NCI-H1105 treated with DMSO at 0.1 percent for 48 hours (cell line): ENCODE measurements at places on chromosomes 12 and 14.

GRCh38 chr14:27386391-27386790 is 788.6 kb upstream of the NOVA1 start:
- DNase-seq, result no peak

GRCh38 chr14:60720962-60721325 is 3.2 kb downstream of the SIX4 start:
- no peak for DNase-seq

DNA sequence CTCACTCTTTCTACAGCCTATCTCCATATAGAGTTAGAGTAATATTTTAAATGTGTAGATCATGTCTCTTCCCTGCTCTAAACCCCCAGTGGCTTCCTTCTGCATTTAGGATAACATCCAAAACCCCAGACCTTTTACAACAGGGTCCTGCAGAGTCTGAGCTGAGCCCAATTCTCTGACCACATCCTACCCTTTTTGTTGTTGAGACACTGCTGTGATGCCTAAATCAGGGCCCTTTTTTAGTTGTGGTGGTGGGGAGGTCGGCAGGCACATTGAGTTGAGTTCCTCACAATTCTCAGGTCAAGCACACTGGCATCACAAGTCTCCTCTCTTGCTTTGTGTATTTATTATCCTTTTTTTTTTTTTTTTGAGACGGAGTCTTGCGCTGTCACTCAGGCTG is 1.8 kb upstream of the DDX47 start:
- DNase-seq, result no peak

- DNase-seq, result no peak
Observed at GRCh38 chr12:85733984-85734383, 102.2 kb downstream of the RASSF9 start.

DNA sequence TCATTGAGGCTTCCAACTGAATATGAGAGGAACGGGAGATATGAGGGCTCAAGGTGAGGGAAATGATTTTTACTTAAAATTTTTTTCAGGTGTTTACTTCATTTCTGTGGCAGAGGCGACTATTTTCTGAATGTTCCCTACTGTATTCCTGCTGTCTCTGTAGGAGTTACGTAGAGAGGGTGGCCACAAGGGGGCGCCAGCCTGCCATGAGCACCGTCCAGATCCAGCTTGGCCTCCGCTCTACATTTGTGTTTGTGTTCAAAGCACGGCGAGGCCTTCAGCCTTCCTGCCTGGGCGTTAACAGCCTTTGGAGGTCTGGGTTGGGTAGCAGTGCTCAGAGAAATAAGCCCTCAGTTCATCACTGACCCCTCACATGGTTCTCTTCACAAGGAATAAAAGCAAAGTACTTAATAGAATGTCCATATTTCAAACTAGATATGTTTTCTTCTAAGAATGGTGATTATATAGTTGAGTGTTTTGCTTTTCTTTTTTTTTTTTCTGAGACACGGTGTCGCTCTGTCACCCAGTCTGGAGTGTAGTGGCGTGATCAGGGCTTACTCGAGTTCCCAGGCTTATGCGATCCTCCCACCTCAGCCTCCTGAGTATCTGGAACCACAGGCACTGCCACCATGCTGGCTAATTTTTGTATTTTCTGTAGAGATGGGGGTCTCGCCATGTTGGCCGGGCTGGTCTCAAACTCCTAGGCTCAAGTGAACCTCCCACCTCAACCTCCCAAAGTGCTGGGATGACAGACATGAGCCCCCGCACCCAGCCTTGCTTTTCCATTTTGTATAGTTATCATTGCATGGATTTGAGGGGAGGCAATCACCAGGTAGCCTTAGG is 22.3 kb downstream of the CKB start:
- DNase-seq, result peak; percentile 83

DNA sequence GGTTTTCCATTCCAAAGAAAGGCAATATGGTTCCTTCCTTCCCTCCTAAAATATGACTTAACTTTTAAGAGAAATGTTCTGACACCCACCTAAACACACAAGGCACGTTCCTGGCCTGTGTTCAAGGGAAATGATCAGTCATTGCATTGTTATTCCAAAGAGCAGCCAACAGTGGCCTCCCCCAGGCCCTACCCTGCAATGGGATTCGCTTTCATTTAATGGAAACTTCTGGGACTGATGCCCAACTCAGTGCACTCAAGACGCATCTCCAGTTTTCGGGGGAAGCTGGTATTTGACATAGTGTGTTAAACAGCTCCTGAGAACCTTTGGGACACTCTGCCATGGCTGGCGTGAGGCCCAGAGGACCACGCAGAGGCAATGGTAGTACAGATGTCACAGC is 65.9 kb downstream of the DDX51 start:
- DNase-seq, result no peak

- no peak for DNase-seq
Observed at GRCh38 chr12:105449431-105449830, 118.9 kb downstream of the C12orf75 start.

DNA sequence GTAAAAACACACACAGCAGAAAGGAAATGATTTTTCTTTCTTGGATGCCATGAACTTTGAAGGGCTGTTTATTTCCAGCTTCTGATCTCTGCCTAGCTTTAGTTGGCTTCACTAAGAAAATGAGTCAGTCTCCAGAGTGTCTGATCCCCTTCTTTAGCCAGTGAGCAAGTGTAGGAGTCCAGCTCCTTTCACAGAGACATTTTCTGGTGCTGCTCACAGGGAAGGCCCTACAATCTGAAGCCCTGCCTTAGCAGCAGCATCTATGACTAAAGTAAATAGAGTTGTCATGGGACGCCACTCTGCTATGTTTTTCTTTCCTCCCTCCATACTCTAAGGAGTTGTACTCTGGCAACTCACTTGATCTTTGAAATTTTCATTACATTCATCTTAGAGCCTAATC is 103.5 kb downstream of the RPAP3 start:
- DNase-seq, result no peak

- DNase-seq, result no peak
Observed at GRCh38 chr12:18468246-18469075, 207.1 kb downstream of the PIK3C2G start.

DNA sequence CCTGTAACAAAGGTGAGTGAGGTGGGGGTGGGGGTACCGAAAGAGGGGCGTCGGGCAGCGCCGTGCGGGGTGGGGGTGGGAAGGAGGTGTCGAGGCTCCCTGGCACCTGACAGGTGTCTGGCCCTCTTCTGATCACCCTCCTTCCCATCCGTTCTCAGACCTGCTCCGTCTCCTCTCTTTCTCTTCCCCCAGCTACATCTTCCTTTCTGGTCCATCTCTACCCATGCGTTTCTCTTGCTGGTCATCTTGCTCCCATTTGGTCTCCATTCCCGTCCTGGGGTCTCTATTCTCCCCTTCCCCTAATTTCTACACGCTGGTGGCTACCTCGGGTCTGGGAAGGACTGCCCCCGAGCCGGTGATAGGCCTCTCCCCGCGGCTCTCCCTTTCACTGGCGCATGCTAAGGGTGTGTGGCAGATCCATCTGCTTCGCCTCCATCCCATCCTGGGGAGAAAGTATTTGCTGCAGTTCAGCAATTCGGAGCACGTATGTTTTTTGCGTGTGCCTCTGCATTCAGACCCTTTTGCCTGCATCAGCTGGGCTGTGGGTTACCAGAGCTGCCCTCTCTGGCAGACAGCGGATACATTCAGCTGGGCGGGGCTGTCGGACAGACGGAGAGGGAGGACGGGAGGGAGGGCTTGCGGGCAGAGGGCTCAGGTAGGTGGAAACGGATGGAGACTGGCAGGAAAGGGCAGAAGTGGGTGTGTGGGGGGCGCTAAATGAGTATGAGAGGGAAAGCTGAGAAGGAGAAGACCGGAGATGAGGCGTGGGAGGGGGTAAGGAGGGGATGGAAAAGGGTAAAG is 730 bp downstream of the CLSTN3 start:
- peak; percentile 66 for DNase-seq

DNA sequence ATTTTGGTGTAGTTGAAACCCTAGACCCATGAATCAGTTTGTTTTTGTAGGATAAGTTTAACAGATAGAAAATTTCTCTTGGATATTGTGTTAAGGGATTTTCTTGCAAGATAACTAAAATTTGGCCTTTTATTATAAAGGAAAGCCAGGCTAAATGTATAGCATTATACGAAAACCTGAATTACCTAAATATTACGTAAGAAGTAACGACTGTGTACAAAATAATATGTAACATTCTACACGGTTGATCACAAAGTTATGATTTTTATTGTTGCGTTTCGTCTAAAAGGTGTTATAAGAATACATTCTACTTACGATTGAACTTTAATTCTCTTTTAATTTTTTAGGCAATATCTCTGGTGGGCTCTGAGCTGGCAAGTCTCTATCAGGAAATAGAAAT is 63.9 kb downstream of the KNTC1 start:
- no peak for DNase-seq

DNA sequence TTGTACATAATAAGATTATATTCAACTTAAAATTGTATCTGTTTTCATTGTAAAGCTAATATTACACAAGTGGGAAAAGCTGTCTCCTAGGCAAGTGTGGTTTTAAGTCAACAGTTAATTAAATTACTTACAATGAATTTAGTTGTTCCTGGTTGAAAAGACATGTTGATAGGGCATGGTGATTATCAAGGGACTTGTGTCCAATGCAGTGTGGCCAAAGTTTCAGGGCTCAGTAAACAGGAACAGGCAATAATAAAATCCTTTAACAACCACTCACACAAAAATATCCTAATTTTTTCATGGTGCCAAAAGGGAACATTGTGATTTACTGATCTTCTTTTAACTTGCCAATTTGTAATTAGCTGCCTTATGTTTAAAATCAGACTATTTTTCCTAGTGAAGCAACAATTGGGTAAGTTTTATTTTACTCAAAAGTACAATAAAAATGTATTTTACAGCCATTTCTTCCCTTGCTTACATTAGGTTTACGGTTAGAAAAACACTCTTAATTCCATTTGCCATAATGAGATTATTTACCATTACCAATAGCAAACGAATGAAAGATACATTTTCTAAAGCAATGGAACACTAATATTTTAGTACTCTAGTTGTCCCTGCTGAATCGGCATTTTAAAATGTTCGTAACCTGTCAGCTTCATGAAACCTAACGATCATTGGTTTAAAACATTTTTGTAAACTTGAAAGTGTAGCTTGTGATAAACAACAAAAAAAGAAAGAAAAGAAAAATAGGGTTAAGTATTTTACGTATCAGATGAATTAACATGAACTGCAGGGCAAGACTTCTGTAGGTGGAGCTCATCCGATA is 1.8 kb upstream of the WNK1 start:
- DNase-seq, result peak; percentile 23

- DNase-seq, result no peak
Observed at GRCh38 chr12:11656550-11656949, 7.1 kb downstream of the ETV6 start.

- DNase-seq, result no peak
Observed at GRCh38 chr12:20421421-20421820, 53.1 kb downstream of the PDE3A start.

- DNase-seq, result no peak
Observed at GRCh38 chr12:99450036-99450630, 197.4 kb upstream of the GARIN6 start.

GRCh38 chr12:54974279-54974678 is 10.3 kb downstream of the TESPA1 start:
- DNase-seq, result no peak

- DNase-seq, result no peak
Observed at GRCh38 chr12:27576667-27577347, 52.8 kb downstream of the PPFIBP1 start.

- no peak for DNase-seq
Observed at GRCh38 chr12:11657511-11657910, 8.0 kb downstream of the ETV6 start.

DNA sequence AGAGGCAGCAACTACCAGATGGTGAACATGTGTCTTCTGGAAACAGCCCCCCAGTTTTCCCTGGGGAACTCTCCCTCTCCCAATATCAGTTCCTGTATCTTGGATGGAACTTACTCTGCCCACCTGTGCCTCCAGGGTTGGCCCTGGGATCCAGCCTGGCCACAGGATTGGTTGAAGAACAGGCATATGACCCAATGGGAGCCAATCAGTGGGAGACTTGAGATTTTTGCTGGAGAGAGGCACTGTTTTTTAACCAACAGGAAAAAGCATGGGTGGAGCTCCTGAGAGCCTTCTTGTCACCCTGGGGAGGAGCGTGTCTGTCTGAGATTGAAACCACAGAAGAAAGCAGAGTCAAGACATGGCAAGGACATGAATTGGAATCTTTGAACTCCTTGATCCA is 33.6 kb upstream of the COX6A1 start:
- no peak for DNase-seq

- no peak for DNase-seq
Observed at GRCh38 chr12:53193985-53194716, 12.9 kb downstream of the ITGB7 start.

DNA sequence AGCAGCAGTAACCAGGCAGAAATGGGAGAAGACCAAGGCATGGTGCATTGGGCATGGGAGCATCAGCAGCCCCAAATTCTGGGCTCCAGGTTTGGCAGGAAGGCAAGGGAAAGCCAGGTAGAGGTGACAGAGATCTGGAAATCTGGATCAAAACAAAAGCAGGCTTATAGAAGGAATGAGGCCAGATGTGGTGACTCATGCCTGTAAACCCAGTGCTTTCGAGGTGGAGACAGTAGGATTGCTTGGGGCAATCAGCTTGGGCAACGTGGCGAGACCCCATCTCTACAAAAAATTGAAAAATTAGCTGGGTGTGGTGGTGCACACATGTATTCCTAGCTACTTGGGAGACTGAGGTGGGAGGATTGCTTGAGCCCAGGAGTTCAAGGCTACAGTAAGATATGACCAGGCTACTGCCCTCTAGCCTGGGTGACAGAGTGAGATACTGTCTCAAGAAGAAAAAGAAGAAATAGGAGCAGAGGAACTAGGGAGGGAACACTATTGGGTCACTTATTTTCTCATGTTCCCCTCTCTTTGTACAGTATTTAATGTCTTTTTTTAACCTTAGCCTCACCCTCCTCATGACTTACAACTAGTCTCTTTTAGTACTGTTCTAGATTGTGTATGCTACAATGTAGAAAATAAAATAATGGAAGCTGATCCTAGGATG is 25.1 kb downstream of the SLC4A8 start:
- no peak for DNase-seq

GRCh38 chr12:123036466-123037285 is 56.2 kb downstream of the ARL6IP4 start:
- no peak for DNase-seq

DNA sequence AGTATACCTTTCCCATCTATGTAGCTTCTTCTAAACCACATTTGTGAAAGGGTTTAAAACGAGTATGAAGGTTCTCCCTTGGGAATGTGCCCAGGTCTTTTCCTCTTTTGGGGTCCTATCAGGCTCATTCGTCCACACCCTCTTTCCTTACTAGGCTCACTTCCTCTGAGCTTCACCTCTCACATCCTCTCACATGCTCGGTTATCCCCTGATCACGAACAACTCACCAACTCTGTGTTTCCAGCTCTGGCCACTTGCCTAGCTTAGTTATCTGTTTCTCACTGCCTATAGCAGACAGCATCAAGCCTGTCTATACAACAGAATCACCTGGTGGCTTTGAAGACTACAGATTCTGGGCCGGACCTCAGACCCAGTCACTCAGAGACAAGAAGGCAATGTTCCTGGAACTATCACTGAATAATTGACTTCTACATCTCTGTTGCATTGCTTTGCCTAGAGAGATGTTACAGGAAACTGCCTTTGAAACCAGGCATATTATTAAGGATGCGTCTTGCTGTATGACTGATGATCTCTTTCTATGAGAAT is 158.2 kb downstream of the FOXN3 start:
- DNase-seq, result no peak

GRCh38 chr12:131415781-131416180 is 295.1 kb upstream of the SFSWAP start:
- DNase-seq, result no peak
